Keratinocyte (primary cell): ENCODE measurements at places on chromosomes 4 and X. TPM values are rescaled to one million over a fixed set of nuclear protein-coding genes. Genes with fewer than 3 reads are reported as not detected.

- DNase-seq, result no peak
Observed at GRCh38 chrX:96705905-96706304, 21.3 kb downstream of the DIAPH2 start.

DNA sequence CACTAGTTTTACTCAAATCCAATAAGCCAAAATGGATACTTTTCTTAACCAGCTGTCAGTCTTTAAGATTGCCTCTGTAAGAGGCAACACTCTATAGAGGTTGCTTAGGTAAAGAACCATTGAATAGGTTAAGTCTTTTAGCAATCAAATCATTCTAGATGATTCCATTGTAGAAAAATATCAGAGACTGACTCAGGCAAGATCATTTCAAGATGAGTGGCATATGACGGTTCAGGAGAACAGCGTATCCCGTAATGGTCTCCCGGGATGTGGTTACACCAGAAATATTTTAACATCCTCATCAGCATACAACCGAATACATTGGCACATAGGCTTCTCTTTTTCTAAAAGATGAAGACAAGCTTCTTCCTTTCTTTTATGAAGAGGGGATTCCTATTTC is 641.7 kb upstream of the AGA start:
- DNase-seq, result no peak

DNA sequence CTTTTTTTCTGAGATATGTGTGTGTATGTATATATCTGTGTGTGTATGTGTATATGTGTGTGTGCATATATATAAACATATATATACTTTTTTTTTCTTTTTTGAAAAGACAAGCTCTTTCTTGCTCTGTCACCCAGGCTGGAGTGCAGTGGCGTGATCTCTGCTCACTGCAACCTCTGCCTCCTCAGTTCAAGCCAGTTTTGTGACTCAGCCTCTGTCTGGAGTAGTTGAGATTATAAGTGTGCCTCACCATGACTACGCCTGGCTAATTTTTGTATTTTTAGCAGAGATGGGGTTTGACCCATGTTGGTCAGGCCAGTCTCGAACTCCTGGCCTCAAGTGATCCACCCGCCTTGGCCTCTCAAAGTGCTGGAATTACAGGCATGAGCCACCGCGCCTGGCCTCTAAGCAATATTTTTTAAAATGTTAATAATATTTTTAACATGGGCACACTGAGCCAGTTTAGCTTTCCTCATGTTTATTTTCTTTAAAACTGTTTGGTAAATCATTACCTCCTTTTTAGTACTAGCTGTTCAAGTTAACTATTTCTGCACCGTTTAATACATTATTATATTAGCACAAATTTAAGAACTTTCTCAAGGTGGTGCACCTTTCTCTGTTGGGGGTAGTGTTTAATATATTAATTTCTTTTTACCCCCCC is 33.3 kb downstream of the BBS12 start:
- DNase-seq, result no peak

DNA sequence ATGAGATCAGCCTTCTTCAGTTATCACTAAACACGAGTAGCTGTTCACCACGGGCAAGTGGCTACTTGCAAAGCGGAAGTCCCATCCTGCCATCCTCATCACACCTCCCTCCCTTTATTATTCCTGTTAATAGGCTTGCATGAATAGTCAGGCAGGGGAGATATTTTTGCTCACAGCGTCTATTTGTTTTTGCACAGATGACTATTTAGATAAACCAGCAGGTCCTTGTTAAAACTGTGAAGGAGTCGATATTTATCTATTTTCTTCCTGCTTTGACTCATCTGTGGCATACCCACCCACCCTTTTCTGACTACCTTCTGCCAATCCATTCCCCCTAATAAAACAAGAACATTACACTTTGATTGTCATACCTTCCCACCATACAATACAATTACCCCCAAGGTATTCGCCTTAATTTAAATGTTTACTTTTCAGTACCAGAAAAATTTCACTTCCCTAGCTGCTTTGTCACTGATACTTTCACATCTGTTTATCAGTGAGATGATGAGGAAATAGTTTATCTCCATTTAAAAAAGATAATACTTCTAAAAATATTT is 96.6 kb upstream of the BANK1 start:
- peak; percentile 75 for DNase-seq

GRCh38 chr4:15006416-15007024 is 4.2 kb downstream of the CPEB2 start:
- no peak for DNase-seq

DNA sequence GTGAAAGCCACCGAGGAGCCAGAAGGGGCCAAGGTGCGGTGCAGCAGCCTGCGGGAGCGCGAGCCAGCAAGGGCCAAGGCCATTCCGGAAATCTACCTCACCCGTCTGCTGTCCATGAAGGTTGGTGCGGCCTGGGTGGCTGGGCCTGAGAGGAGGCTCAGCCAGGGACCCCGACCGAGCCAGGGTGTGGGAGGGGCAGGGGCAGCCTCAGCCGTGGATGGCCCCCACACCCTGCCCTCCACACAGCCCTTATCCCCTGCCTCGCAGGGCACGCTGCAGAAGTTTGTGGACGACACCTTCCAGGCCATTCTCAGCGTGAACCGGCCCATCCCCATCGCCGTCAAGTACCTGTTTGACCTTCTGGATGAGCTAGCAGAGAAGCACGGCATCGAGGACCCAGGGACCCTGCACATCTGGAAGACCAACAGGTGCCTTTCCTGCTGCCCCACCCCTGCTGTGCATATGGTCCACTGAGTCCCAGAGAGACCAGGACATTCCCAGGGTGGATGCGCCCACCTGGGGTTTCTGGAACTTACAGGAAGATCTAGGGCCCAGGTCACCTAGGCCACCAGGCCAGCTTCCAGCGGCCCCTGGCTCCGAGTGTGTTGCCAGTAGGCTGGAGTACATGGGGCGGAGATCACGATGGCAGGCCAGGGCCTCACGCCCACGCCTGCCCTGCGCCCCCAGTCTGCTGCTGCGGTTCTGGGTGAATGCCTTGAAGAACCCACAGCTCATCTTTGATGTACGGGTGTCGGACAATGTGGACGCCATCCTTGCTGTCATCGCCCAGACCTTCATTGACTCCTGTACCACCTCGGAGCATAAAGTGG is 3.4 kb upstream of the SRPK3 start:
- no peak for DNase-seq

GRCh38 chr4:79472036-79472435 is 64.0 kb upstream of the GK2 start:
- DNase-seq, result no peak

- no peak for DNase-seq
Observed at GRCh38 chr4:122633211-122633610, 12.3 kb upstream of the IL21 start.

- DNase-seq, result no peak
Observed at GRCh38 chr4:165294907-165295306, 32.6 kb upstream of the MSMO1 start.

DNA sequence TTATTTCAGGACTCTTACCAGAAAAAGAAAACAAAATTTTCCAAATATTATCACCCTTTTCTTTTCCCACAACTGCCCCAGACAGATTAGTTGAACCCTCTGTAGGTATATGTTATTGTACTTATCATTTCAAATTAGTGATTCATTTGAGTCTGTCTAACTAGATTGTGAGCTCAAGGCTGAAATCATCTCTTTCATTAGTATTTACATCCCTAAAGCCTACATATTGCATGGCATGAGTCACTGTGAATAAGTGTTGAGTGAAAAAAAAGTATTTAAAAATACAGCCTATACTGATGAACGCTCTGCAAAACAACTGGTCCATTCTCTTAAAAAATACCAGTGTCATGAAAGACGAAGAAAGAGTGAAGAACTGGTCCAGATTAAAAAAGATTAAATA is 3.9 kb downstream of the PAGE3 start:
- DNase-seq, result no peak

DNA sequence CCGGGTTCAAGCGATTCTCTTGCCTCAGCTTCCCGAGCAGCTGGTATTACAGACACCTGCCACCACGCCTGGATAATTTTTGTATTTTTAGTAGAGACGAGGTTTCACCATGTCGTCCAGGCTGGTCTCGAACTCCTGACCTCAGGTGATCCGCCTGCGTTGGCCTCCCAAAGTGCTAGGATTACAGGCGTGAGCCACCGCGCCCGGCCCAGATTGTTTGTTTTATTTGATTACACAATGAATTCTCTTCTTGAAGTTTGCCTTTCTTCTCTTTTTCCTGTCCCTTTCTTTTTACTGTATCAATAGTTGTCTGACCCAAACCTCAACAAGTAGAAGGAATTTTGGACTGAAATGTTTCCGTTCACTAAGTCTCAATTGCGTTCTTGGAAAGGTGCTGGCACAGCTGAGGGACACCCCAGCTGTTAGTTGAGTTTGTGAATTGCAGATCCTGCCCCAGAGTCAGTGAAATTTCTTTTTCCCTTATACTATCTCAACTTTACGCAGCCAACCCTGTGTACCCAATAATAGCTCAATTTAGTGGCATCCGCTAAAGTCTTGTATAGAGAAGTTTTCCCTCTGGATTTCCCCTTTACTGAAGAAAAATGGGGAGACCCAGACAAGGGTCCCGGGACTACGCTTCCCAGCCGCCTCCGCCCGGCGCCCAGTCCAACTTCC is 639 bp upstream of the MTM1 start:
- DNase-seq, result no peak

- no peak for DNase-seq
Observed at GRCh38 chr4:114225436-114225835, 246.0 kb upstream of the ARSJ start.

- no peak for DNase-seq
Observed at GRCh38 chr4:2800691-2801596, 8.1 kb downstream of the SH3BP2 start.

- no peak for DNase-seq
Observed at GRCh38 chr4:139754938-139755337, 89.3 kb downstream of the MGST2 start.

DNA sequence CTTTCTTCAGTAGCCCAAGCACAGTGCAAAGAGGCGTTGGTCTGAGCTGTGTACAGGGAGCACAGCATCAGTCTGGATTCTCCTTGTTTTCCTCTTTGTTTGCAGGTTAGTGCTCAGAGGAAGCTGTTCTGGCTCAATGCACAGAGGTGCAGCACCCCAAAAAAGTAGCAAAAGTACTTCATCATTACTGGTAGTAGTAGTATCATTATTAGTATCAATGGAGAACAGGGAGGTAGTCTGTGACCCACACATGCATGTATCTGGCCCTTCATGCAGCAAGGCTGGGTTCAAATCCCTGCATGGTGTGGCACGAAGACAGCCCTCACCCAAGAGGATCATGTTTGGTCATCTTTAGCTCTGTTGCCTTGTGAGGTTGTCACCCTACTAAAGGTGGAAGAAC is 68.7 kb downstream of the CXXC4 start:
- no peak for DNase-seq

- no peak for DNase-seq
Observed at GRCh38 chr4:54558889-54559677, 98.7 kb upstream of the KIT start.

DNA sequence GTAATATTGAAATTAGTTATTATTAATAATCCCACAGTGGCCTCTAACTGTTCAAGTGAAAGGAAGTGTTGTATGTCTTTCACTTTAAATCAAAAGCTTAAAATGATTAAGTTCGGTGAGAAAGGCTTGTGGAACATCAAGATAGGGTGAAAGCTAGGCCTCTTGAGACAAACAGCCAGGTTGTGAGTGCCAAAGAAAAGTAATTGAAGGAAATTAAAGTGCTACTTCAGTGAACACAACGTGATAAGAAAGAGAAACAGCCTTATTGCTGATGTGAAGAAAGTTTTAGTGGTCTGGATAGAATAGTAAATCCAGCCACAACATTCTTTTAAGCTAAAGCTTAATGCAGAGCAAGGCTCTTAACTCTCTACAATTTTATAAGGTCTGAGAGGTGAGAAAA is 42.6 kb upstream of the IL13RA2 start:
- no peak for DNase-seq

- DNase-seq, result no peak
Observed at GRCh38 chr4:10582059-10582686, 102.4 kb downstream of the CLNK start.

- no peak for DNase-seq
Observed at GRCh38 chr4:36243355-36244256, 708 bp downstream of the ARAP2 start.

DNA sequence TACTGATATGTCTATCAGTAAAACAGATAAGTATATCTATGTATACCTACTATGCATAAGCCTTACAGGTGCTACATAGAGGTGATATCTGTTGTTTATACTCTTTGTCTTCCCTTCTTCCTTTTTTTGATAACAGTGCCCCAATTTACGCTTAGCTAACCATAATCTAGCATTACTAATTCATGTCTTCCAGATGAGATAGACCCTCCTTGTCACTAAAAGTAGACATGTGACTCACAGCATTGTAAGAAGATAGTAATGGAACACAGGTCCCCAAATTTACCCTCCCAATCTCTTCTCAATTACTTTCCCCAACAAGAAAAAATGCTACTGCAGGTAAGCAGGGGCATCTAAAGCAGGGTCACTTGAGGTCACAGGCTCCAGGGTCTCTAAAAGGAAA is 7.9 kb upstream of the NFKB1 start:
- DNase-seq, result no peak

GRCh38 chr4:77538144-77538543 is 67.5 kb upstream of the CXCL13 start:
- DNase-seq, result no peak

GRCh38 chr4:162163892-162164759 is at the start of gene FSTL5:
Gene FSTL5 (minus strand): TSS chr4:162164000. CDS start chr4:162111396, 52,604 bp downstream.
- DNase-seq, result no peak

DNA sequence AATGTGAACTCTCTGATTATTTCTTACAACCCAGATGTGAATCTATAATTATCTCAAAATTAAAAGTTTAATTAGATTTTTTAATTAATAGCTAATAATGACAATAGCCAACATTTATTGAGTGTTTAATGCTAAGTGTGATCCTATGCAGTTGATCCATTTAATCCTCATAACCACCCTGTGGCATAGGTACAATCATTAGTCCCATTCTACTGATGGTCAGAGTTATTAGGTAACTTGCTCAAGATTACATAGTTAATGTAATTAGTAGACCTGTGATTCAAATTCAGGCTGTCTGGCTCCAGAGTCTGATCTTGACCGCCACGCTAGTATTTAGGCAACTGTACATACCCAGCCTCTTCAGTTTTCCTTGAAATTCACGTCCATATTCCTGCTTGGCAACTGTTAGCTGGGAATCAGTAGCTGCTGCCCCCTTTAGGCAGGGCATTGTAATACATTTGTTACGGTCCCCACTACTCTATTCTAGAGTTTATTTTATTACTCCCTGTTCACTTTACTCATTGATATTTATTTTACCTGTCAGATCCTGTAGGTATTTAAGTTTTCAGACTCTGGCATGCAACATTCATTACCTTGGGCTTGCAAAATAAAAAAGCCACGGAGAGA is 20.6 kb upstream of the TEC start:
- no peak for DNase-seq

GRCh38 chr4:100707786-100708185 is 190.0 kb upstream of the EMCN start:
- no peak for DNase-seq

- no peak for DNase-seq
Observed at GRCh38 chrX:150203248-150203645, 159.9 kb upstream of the MAMLD1 start.

GRCh38 chr4:7441201-7441600 is 6.5 kb upstream of the PSAPL1 start:
- DNase-seq, result no peak

Gene ENOX2
- 15.6 to 24.5 TPM (median 17.8 TPM) in 3 replicates for polyA plus RNA-seq

Gene FNIP2
- polyA plus RNA-seq, result 5.4 to 11.4 TPM (median 6.2 TPM) in 3 replicates

Gene TCEAL7
- 0.08 to 0.25 TPM (median 0.10 TPM) in 3 replicates for polyA plus RNA-seq

Gene FOXR2
- not detected in 3 replicates for polyA plus RNA-seq

Gene CCKAR
- not detected in 3 replicates for polyA plus RNA-seq

Gene GPR82
- not detected in 3 replicates for polyA plus RNA-seq

Gene SAGE1
- not detected in 3 replicates for polyA plus RNA-seq

Gene CYLC1
- not detected in 3 replicates for polyA plus RNA-seq

Gene MGARP
- polyA plus RNA-seq, result 0.58 to 0.99 TPM (median 0.94 TPM) in 3 replicates
